ENCODE measurements at places on chromosomes 7 and 10.

DNA sequence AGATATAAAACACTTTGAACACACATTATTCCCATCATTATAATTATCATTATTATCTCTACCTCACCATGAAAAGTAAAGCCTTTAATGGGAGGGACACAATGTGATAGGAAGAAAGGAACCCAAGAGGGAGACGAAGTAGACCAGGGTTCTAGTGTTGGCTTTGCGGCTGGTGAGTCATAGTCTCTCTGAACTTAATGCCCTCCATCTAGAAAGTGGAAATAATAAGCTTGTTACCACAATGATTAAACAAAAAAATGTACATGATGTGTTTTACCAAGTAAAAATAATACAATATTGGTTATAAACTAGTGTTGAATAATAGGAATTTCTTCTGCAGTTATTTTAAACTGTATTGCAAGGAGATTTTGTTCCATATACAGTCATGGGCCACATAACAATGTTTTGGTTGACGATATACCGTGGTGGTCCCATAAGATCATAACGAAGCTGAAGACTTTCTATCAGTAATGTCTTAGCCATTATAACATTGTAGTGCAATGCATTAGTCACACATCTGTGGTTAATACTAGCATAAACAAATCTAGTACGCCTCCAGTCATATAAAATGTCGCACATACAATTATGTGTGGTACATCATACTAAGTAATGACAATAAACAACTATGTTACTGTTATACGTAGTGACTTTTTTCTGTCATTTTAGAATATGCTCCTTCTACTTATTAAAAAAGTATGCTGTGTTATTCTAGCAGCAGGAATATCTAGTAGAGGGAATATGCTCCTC, 450.6 kb upstream of the SORCS1 start:
- DNase-seq = no peak

DNA sequence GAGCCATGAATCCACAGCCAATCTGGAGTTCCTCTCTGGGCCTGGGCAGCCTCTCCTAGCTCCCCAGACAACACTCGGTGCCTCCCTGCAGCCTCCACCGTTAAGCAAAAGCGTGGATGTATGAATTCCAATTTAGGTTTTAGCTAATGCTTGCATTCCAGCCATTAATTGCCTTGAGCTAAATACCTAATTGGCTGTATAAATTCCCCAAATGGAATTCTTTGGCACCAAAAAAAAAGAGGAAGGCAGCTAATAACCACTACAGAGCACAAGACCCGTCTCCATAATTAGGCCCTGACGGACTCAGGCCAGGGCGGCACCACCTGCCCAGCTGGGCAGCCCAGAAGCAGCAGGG, 140.5 kb downstream of the PTPRN2 start:
- DNase-seq = no peak

DNA sequence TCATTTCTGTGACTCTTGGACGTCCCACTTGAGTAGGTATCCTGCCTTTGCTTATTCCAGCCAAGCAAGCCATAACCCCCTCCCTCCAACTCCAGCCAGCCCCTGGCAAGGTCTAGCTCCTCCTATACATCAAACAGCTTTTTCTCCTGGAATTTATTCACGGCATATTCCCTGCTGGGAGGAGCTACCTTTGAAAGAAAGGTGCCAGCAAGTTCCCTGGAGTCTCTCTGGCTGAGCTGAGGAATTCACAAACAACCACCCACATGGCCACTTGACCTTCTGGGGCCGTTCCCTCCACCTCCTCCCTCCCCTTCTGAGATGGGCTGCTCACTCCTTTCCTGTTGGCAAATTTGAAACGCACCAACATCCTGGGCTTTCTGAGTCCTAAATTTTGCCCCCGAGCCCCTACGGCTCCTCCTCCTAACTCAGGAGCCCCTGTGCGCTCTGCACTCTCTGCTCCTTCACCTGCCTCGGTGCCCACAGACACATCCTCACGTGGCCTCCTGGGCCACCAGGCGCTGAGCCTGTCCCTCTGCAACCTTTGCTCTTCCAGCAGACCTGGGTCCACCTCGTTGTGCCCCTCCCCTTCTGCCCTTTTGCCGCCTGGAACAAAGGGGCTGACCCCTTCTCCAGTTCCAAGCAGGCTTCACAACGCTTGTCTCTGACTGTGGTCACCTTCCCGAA, 48.0 kb downstream of the HSPA12A start:
- no peak for DNase-seq

GRCh38 chr7:1569833-1570632, at the start of gene PSMG3:
Gene PSMG3, minus strand, starts transcription at chr7:1570032. Its CDS starts 693 bp downstream, at chr7:1569339.
- peak; percentile 71 for DNase-seq

DNA sequence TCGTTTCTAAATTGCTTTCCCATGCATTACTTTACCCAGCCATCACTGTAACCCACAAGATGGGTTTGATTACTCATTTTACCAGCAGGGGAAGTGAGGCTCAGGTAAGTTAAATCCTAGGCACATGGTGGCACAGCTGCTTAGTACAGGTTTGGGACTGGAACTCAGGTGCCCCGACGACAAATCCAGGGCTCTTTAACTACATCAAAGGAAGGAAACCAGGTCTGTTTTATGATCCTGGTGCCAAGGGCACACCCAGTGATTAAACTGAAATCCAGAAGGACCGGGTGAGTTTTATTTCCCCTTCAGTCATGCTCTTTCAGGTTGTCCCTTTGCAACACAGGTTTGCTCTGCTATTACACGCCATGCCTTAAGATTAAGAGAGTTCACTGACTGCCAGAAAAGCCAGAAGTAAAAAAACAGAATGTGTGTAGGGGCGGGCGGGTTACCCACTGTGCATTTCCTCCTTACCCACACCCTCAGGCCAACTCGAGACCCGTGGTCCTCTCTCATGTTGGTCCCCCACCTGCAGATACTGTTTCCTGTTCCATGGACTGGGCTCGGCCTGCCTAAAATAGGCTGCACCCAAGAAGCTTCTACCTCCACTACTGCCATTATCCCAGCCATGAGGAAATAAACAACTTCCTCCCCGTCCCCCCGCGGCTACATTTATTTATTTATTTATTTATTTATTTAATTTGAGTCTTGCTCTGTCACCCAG, 55.1 kb upstream of the KDM7A start:
- DNase-seq = no peak

GRCh38 chr10:120575411-120575810, 118.4 kb downstream of the PLPP4 start:
- DNase-seq = no peak

- DNase-seq = peak; percentile 63
Observed at GRCh38 chr7:92058040-92058439, 76.2 kb downstream of the CYP51A1 start.

DNA sequence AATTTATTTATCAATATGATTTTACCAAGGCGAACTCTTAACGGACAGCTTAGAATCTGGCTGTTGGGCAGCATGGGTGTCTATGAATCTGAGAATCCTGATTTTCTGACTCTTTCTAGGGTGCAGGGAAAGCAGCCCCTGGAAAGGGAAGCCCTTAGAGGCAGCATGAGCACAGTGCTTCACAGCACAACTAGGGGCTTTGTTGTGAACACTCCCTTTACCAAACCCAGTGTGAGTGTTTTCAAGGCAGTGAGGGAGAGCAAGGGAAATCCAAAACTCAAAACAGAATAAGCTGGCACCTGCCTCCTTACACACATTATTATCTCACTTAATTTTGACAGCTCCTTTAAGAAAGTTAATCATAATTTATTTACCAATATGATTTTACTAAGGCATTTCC, 116.3 kb upstream of the CSTF2T start:
- no peak for DNase-seq

GRCh38 chr7:112233048-112233697, 26.7 kb downstream of the ZNF277 start:
- DNase-seq = no peak

GRCh38 chr7:3979611-3980299, 678.7 kb downstream of the SDK1 start:
- DNase-seq = no peak

- no peak for DNase-seq
Observed at GRCh38 chr10:4353059-4353655, 472.9 kb upstream of the AKR1E2 start.

- DNase-seq = no peak
Observed at GRCh38 chr7:73683788-73684693, 644 bp downstream of the BUD23 start.

- no peak for DNase-seq
Observed at GRCh38 chr10:72243822-72244437, 27.9 kb upstream of the ASCC1 start.

DNA sequence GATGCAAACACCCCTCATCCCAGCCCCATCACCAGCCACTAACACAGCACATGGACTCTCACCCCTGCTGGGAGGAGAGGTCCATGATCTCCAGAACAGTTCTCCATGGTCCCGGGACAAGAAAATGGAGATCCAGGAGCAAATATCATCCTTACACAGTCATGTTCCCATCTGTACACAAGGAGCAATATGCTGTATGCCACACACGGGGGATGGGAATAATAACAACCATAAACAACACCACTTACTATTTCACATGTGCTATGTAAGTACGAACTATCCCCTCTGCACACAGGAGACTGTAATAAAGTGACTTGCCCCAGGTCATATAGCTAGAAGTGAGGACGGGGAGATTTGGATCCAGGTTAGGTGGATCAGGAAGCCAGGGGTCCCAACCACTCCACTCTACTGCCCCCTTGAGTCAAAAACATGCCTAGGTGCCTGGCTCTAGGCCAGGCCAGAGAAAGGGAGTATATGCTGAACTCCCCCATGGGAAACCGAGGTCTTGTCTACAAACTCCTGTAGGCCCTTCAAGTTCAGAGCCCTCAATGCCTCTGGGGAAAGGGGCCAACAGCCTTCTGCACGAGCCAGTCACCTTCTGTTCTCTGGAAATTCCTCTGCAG, 34.1 kb downstream of the LRRC20 start:
- peak; percentile 34 for DNase-seq

DNA sequence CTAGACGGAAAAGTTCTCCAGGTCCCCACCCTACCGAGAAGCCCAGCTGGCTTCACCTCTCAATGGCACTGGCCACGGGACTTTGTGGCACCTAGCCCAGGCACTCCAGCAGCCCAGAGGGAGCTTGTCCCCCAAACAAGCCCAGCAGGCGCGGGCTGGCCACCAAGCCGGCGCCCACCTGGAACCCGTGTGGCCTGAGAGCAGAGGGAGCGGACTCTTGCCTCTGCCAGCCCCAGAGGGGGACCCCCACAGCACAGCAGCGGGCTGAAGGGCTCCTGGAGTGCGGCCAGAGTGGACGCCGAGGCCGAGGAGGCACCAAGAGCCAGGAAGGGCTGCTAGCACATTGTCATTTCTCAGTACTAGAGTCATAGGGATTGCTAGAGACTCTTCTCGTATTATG, 671.4 kb downstream of the CNTNAP2 start:
- DNase-seq = no peak

- DNase-seq = no peak
Observed at GRCh38 chr10:12712293-12712983, 289.1 kb downstream of the CCDC3 start.

GRCh38 chr7:40437498-40437897, 302.7 kb downstream of the SUGCT start:
- no peak for DNase-seq

DNA sequence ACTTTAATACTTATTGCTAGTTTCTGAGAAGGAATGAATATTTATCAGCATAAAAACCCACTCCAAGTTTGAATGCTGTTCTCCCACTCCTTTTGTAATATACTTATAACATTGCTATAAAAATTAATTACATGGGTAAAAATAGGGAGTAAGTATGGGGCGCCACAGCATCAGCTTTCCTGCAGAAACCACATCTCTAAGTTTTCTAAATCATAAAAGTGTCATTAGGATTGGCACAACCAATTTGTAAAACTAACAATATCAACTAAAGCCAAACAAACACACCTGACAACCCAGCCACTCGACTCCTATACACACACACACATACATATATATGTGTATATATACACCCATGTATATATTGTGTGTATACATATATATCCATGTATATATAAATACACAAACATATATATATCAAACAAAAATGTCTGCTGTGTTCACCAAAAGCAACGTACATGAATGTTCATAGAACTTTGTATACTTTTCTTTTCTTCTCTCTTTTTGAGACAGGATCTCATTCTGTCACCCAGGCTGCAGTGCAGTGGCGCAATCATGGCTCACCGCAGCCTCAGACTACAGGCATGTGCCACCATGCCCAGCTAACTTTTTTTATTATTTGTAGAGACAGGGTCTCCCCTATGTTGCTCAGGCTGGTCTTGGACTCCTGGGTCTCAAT, 14.8 kb upstream of the LRRC17 start:
- peak; percentile 88 for DNase-seq

DNA sequence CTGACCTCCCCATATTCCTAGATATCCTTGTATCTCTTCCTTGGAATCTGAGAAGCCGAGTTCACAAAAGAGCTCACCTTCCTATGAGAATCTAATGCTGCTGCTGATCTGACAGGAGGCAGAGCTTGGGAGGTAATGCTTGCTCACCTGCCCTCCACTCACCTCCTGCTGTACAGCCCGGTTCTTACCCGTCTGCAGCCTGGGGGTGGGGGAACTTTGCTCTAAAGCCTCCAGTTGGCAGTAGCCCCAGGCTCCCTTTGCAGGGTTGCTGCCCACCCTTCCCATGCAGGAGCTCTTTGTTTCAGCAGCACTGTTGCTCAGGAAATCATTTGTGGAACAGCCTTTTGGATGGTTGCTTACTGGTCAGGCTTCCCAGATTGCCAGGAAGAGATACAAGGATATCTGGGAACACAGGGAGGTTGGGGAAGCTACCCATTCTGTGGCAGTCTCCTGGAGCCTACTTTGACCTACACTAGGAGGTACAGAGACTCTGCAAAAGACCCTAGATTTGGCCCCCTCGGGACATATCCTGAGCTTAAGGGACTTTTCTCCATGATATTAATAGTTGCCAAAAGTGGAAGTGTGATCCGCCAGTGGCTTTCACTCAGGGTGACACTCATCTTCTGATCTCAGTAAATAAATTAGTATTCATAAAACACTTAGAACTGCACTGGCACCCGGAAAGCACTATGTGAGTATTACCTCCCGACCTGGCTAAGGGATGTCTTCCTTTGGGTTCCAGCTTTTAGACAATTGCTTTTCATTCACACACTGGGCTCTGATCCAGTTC, 363.7 kb upstream of the PODXL start:
- DNase-seq = no peak

GRCh38 chr7:41328131-41328530, 374.8 kb downstream of the INHBA start:
- no peak for DNase-seq

DNA sequence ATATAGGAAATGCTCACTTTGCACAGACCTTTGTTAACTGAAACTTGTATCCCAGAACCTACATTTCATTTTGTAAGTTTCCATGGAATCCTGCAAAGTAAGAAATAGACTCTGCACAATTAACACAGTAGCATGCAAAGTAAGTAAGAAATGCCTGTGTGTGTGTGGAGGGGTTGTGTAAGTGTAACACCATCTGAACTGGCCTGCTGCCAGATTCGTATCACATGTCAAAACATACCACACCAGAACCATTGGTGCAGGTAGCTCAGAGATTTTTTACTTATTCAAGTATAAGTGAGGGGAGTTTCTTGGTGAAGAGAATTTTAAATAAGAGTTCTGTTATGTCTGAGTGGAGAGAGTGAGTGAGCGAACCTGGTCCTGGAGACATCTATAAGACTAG, 17.9 kb upstream of the DDX21 start:
- no peak for DNase-seq

GRCh38 chr10:131474416-131474815, 162.9 kb upstream of the TCERG1L start:
- no peak for DNase-seq

GRCh38 chr7:70997261-70997660, 134.7 kb upstream of the GALNT17 start:
- DNase-seq = no peak

- DNase-seq = peak; percentile 21
Observed at GRCh38 chr7:149140831-149141230, 6.4 kb upstream of the ZNF398 start.

All from AML-193 (cell line).